ENCODE measurements at places on chromosomes 5 and 9. TPM values are rescaled to one million over a fixed set of nuclear protein-coding genes. Genes with fewer than 3 reads are reported as not detected.

DNA sequence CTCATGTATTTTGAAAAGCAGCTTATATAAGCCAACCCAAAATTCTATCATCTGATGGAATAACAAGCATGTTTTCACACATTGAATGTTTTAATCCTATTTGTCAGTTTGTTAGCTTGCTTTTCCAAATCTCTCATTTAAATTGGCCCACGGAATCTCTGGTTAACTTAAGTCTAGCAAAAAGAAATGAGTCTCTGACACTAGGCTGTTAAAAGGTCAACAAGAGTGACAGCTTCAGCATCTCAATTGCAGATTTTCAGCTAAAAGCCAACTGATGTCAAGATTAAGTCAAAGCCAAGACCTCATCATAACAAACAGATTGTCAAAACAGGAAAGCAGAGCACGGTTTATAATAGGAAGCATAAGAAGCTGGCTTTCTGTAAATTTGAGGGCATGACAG lies 49.4 kb upstream of the CDH9 start:
- peak; percentile 75 for DNase-seq

Gene BRINP1
- total RNA-seq: 0.52 TPM

Gene FOXE1
- not detected for total RNA-seq

GRCh38 chr5:179275941-179276837 lies 69.1 kb downstream of the ADAMTS2 start:
- DNase-seq: peak; percentile 49

Gene IFNA2
- not detected for total RNA-seq

Gene LCN9
- total RNA-seq: not detected

GRCh38 chr5:10507575-10508096 lies 56.2 kb upstream of the ANKRD33B start:
- no peak for DNase-seq

DNA sequence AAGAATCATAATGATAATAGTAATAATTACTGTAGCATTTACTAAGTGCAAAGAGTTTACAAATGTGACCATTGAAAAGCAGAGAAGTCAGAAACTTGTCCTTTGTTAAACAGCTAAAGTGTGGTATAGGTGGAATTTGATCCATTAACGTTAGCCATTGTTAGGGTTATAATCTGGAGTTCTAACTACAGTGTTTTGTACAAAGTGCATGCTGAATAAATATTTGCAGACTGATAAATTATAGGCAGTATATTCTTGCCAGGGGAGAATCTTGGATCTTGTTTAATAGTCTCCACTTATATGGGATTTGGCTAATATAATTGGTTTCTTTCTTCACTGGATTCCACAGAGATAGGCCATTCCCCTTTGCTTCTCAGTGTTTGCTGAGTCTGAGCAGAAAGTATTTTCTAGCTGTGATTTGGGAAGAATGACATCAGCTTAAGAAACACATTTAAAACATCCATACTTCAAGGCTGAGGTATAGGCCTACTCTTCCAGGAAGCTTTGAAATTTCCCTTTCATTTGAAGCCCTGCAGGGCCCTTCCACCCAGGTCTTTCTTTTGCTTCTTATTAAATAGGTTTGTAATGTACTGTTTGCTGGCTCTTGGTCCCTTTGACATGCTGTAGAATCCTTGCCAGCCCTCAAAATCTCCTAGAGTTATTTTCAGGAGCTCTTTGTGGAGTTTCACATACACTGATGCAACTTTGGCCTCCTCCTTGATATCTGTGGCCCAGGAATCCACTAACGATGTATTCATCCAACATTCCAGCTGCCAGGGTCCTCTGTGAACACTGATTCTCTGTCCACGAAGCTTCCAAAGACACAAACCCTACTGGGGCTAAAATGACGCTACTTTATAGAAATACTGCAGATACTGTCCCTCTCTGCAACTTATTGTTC lies 51.4 kb downstream of the ATP10B start:
- peak; percentile 22 for DNase-seq

DNA sequence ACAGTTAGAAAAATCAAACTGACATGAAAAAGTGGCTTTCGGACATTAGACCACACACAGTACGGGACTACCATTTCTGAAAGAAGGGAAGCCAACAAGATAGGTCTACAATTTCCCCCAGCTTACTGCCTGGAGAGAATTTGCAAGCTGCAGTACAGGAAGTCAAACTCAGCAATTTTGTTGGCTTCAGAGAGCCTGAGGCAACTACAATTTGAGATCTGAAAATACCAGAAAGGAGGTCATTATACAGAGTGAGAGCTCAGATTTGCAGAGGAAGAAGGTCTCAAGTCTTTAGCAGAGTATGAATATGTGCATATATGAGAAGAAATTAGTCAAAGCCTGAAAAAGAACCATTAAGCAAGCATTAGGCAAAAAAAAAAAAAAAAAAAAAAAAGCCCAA lies 83.0 kb downstream of the OXCT1 start:
- no peak for DNase-seq

Gene TLR4
- 19.0 TPM for total RNA-seq

- no peak for DNase-seq
Measured at GRCh38 chr9:19641046-19641445, 147.8 kb downstream of the SLC24A2 start.

Gene FOXD4
- 0.34 TPM for total RNA-seq

DNA sequence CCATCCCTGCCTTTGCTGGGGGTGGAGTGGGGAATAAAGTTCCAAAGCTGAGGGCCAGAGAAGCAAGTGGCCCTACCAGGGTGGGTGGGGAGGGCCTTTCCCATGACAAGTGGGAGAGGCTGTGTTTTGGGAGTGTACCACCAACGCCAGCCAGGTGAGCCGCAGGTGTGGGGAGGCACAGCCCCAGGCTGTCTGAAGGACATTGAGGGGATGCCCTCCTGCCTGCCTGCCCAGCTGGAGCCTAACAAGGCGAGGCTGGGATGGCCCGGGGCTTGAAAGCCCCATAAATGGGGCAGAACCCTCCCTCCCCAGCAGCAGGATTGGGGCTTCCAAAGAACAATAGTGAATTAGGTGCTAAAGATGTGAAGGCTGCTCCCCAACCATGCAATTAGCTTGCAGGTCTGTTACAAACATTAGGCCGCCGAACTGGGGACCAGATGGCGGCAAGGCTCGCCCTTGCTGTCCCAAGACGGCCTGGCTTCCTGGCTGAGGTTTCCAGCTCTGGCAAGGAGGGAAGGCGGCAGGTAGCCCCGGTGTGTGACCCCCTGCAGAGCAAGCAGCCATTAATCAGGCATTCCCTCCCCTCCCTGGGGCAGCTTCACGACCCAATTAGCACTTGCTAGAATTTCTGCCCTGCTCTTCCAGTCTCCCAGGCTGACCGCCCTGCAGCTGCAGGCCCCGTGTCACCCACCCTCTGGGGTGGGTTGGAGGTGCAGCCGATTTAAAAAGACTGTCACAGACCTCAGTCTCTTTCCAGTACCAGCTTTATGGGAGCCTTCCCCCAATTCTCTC lies 42.9 kb downstream of the FGF18 start:
- no peak for DNase-seq

GRCh38 chr9:82404881-82405280 lies 416.3 kb downstream of the SPATA31D1 start:
- DNase-seq: peak; percentile 97

- DNase-seq: peak; percentile 47
Measured at GRCh38 chr5:92401-93220, 643 bp downstream of the PLEKHG4B start.

Gene LCN15
- total RNA-seq: not detected

Gene CCNJL
- total RNA-seq: 9.1 TPM

GRCh38 chr9:22838266-22838665 lies 391.6 kb downstream of the DMRTA1 start:
- no peak for DNase-seq

DNA sequence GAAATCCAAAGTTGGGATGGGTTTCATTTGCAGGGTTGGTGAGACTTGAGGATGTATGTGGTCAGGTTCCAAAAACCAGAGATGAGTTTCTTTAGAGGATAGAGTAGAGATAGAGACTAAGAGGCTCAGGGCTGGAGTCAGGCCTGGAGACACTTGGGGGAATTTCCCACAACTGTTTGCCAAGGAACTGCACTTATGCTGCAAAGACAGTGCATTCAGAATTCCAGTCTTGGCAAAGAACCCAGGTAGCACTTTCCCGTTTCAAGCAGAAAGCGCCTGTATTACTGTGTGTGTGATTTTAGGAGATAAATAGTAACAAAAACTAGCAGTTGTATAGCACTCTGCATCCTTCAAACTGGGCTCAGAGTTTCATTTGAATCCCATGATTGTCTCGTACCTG lies 55.4 kb downstream of the SNCAIP start:
- peak; percentile 77 for DNase-seq

Gene GPR151
- total RNA-seq: not detected

Gene STPG3
- not detected for total RNA-seq

Gene MOB3B
- total RNA-seq: 8.7 TPM

Gene NIM1K
- total RNA-seq: 4.2 TPM

GRCh38 chr5:133735346-133735745 lies 123.0 kb upstream of the FSTL4 start:
- no peak for DNase-seq

DNA sequence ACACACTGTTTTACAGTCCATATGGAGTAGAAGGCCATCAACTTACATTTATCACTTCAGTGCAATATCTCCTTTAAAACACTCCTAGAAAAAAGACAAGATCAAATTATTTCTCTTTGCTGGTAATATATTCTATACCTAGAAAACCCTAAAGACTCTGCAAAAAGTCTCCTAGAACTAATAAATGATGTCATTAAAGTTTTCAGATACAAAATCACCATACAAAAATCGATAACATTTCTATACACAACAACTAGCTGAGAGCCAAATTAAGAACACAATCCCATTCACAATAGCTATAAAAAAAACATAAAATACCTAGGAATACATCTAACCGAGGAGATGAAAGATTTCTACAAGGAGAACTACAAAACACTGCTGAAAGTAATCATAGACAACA lies 300.3 kb downstream of the CETN3 start:
- no peak for DNase-seq

GRCh38 chr5:80054682-80055081 lies 19.5 kb downstream of the THBS4 start:
- no peak for DNase-seq

GRCh38 chr5:59845730-59846129 lies 47.8 kb downstream of the PDE4D start:
- no peak for DNase-seq

- peak; percentile 47 for DNase-seq
Measured at GRCh38 chr9:113501129-113501686, 37.7 kb downstream of the RGS3 start.

GRCh38 chr5:42397267-42397666 lies 26.0 kb upstream of the GHR start:
- no peak for DNase-seq

DNA sequence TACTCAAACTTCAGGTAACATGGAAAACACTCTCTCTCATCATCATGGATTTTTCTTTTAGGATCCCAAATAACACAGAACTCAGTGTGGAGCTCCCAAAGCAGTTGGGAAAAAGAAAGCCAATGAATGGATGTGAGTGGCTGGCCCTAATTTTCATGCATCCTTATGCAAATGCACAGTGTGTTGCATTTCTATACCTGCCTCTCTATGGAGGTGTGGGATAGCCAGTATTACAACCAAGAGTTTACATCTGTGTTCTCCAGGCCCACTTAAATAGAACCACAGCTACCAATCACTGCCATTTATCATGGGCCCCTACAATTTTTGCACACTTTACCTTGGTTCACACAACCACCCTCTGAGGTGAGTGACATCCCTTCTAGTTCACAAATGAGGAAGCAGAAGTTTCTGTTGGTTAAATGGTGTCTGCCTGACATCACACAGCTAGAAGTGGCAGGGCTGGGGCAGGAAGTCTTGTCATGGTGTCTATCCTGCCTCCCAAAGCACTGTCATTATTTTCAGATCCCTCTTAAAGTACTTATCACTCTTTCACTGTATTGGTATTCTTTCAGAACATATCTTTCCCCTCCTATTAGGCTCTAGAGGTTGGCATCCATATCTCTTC lies 17.3 kb downstream of the MAMDC2 start:
- DNase-seq: no peak

DNA sequence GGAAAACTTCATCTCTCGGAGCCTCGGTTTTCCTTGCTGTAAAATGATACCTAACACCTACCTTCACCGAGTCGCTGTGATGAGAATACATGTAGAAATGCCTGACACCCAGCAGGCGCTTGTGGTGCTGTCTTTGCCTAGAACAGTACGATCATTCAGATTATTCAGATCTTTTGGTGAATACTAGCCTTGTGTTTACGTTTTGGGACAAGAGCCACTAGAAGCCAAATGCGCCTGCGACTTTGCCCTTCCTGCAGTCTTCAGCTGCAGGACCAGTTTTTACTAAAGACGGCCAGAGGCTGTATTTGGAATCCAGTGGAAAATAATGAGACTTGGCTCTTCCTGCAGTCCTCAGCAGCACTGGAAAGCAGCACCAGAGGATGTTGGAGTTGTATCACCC lies 189.6 kb downstream of the TRIO start:
- no peak for DNase-seq

Gene PFN3
- total RNA-seq: not detected

GRCh38 chr5:17024686-17025180 lies 88.6 kb upstream of the MYO10 start:
- DNase-seq: peak; percentile 63

- no peak for DNase-seq
Measured at GRCh38 chr5:113218200-113218599, 216.6 kb downstream of the TSSK1B start.

DNA sequence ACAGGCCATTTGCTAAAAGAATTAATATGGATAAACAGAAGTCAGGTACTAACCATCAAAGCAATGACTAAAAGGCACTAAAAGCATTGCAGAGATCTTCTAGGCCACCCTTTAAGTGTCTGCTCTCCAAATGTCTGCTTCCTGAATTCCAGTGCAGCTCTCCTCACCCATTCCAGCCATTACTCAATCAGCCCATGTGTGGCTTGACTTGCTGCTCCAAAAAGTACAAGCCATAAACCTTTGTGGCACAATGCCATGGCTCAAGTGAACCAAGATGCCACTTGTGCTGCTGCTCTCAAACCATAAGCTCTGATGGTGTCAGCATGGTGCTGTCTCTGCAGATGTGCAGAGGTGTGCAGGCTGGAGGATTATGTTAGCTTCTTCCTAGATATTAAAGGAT lies 290.2 kb upstream of the POU5F2 start:
- no peak for DNase-seq

Gene INSL4
- total RNA-seq: not detected

- no peak for DNase-seq
Measured at GRCh38 chr9:92618633-92619225, 51.2 kb downstream of the IPPK start.

DNA sequence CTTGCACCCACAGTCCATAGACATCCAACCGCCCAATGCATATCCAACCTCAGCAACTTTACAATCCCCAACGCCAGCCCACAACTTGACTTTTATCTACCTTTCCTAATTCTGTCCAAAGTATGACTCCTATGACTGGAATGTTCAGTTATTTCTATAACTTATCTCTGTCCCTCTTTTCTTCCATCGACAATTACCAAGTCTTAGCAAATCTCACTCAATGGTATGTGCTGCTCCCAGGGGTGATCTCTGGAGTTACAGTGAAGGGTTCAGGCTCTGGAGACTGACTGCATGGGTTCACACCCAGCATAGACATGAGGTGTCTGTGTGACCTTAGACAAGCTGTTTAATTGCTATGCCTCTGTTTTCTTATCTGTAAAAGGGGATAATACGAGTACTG lies 106.9 kb downstream of the SPOCK1 start:
- DNase-seq: no peak

Gene ACTBL2
- 0.09 TPM for total RNA-seq

GRCh38 chr9:83199240-83199639 lies 136.3 kb upstream of the RASEF start:
- DNase-seq: peak; percentile 71
